Activated naive CD4-positive, alpha-beta T cell treated with anti-CD3 and anti-CD28 coated beads for 36 hours (primary cell): ENCODE measurements at places on chromosomes 2 and 18.

GRCh38 chr2:3446381-3446780 lies 66.9 kb downstream of the TRAPPC12 start:
- DNase-seq = no peak
- H3K36me3 ChIP-seq = peaks cover 19% of the 10 kb centered on the region
- peaks cover under 1% of the 10 kb centered on the region for H3K4me1 ChIP-seq
- no peak overlapping the region for H3K27ac ChIP-seq
- no peak overlapping the region for H3K4me3 ChIP-seq

GRCh38 chr2:176080540-176081375 lies 3.0 kb downstream of the EVX2 start:
- no peak for DNase-seq
- peaks cover 17% of the 10 kb centered on the region for H3K4me1 ChIP-seq
- H3K27ac ChIP-seq = peak overlapping the region; percentile 24
- peak overlapping the region; percentile 1 for H3K4me3 ChIP-seq
- peaks cover 77% of the 10 kb centered on the region for H3K27me3 ChIP-seq

GRCh38 chr18:77905449-77906055 lies 655.9 kb downstream of the GALR1 start:
- no peaks in the 10 kb centered on the region for H3K4me1 ChIP-seq
- no peak for DNase-seq
- H3K27ac ChIP-seq = no peak overlapping the region

DNA sequence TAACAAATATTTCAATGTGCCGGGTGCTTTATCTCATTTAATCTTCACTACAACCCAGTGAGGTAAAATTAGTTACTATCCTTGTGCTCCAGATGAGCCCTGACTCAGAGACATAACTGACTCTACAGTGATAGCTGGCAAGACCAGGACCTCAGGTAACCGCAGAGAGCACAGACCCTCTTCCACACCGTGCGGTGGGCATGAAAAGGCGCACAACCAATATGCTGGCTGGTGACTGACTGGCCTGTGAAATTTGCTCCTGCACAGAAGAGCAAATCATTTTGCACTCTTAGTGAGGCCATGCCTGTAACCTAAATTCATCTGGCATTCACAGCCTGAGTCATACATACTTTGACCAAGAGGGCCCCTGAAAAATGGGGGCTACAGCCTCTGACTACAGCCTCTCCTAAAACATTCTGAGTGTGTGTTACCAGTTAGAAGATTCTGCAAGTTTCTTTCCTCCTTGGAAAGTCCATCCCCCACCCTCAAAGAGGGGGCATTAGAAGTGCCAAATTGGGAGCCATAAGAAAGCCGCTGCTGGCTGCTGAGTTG lies 22.4 kb upstream of the MSGN1 start:
- no peak overlapping the region for H3K27ac ChIP-seq
- no peak for DNase-seq
- no peaks in the 10 kb centered on the region for H3K36me3 ChIP-seq
- no peak overlapping the region for H3K4me3 ChIP-seq
- H3K4me1 ChIP-seq = no peaks in the 10 kb centered on the region
- H3K27me3 ChIP-seq = peaks cover 36% of the 10 kb centered on the region

DNA sequence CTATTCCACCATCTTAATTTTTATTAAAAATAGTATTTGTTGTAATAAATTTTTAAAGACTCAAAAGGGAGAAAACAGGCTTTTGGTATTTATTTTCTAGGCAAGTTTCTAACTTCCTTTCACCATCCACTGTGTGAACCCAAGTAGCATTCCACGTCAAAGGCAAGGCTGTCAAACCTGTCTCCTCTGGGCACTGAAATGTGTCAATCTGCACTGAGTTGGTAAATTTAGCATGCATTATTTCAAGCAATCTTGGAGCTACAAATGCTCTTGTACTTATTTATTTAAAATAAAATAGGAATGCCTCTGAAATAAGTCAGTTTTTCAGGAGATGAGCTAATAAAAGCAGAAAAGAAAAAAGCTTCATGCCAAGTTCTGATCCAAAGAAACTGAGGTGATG lies 130.9 kb upstream of the CNTNAP5 start:
- no peak overlapping the region for H3K27ac ChIP-seq
- no peaks in the 10 kb centered on the region for H3K36me3 ChIP-seq

DNA sequence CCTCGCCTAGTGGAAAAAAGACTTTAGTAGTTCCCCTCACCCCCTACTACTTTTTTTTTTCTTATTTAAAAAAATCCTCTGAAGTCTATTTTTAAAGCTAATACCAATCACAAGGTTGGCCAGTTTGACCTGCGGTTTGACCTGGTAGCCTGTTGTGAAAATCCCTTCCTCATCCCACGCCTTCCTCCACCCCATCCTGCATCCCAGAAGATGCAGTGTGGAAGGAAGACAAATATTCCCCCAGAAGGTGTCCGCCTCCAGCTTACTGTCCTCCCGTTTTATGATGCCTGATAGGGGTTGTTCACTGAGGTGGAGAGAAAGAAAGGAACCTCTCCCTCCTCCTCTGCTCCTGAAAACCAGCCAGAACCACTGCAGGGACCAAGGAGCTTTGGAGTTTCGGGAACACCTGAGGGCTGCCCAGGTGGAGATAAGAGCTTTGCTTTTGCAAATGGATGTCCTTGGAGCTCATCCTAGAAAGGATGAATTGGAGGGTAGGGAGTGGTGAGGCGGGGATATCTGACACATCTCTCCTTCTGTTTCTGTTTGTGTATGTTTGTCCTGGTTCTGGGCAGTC lies 909 bp downstream of the ATP6V1C2 start:
- H3K27me3 ChIP-seq = peaks cover 41% of the 10 kb centered on the region
- no peak overlapping the region for H3K27ac ChIP-seq
- H3K4me1 ChIP-seq = peaks cover 12% of the 10 kb centered on the region
- DNase-seq = no peak

GRCh38 chr2:163341426-163341825 lies 394.4 kb downstream of the FIGN start:
- H3K27ac ChIP-seq = no peak overlapping the region
- no peaks in the 10 kb centered on the region for H3K4me1 ChIP-seq
- DNase-seq = no peak
- no peaks in the 10 kb centered on the region for H3K36me3 ChIP-seq
- no peaks in the 10 kb centered on the region for H3K27me3 ChIP-seq
- H3K4me3 ChIP-seq = no peak overlapping the region

DNA sequence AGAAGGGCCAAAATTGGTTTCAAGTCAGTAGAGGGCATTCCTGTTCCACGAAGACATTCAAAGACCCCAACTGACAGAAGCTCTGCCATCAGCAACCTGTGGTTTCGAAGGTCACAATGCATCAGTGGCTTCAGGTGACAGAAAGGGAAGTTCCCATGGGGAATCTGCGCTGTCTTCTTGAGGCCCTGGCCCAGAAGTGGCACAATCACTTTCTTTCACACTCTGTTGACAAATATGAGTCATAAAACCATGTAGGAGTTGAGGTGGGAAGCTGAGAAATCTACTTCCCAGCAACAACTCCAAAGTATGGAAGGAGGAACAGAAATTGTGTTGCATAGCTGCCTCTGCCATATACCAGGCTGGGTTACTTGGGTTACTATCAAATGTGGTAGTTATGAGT lies 621.1 kb upstream of the FANCL start:
- H3K27ac ChIP-seq = no peak overlapping the region
- H3K27me3 ChIP-seq = no peaks in the 10 kb centered on the region
- no peaks in the 10 kb centered on the region for H3K36me3 ChIP-seq
- DNase-seq = no peak
- peaks cover 2% of the 10 kb centered on the region for H3K4me1 ChIP-seq

GRCh38 chr2:26464390-26465265 lies 13.3 kb downstream of the OTOF start:
- no peaks in the 10 kb centered on the region for H3K27me3 ChIP-seq
- H3K36me3 ChIP-seq = no peaks in the 10 kb centered on the region
- no peak overlapping the region for H3K27ac ChIP-seq
- H3K4me3 ChIP-seq = no peak overlapping the region
- H3K4me1 ChIP-seq = peaks cover 2% of the 10 kb centered on the region
- no peak for DNase-seq

- no peaks in the 10 kb centered on the region for H3K4me1 ChIP-seq
- no peak overlapping the region for H3K4me3 ChIP-seq
- H3K27ac ChIP-seq = no peak overlapping the region
Observed at GRCh38 chr2:132372276-132372675, 44.3 kb upstream of the GPR39 start.

GRCh38 chr2:207692206-207693065 lies 19.0 kb upstream of the CCNYL1 start:
- H3K27ac ChIP-seq = no peak overlapping the region
- peaks cover 11% of the 10 kb centered on the region for H3K4me1 ChIP-seq
- no peak overlapping the region for H3K4me3 ChIP-seq
- H3K36me3 ChIP-seq = no peaks in the 10 kb centered on the region

GRCh38 chr2:141468761-141469160 lies 662.1 kb downstream of the LRP1B start:
- no peaks in the 10 kb centered on the region for H3K4me1 ChIP-seq
- H3K4me3 ChIP-seq = no peak overlapping the region

DNA sequence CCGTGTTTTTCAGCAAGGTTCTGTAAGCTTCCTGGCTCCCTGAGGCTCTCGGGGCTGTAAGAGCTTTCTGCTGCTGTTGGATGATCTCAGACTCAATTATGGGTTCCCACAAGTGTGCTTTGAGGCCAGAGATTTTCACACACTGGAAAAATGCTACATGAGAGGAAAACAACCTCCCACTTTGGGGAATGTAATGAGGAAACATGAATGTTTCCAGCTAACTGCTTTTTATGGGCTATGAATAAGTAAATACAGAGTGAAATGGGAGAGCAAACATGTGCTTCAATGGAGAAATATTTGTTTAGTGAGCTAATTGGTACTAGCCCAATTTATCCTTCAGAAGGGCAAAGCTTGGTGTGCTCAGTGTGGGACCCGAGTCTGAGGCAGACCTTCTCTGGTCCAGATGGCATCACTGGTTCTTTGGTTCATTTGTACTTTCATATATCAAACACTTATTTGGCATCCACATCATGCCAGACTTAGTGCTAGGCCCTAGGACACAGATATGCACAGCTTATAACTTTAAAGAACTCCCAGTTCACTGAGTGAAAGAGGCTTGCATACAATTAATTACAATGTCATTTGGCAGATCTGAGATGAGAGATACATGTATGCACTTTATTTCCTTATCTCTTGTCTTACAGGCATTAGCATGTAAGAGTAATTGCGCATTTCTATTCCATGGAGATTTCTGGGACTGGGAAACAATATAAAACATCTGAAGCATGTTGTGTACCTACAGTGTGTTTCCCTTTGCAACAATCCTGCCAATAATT lies 248.8 kb downstream of the RDH14 start:
- no peaks in the 10 kb centered on the region for H3K36me3 ChIP-seq
- no peak overlapping the region for H3K27ac ChIP-seq
- no peaks in the 10 kb centered on the region for H3K4me1 ChIP-seq
- no peak overlapping the region for H3K4me3 ChIP-seq

DNA sequence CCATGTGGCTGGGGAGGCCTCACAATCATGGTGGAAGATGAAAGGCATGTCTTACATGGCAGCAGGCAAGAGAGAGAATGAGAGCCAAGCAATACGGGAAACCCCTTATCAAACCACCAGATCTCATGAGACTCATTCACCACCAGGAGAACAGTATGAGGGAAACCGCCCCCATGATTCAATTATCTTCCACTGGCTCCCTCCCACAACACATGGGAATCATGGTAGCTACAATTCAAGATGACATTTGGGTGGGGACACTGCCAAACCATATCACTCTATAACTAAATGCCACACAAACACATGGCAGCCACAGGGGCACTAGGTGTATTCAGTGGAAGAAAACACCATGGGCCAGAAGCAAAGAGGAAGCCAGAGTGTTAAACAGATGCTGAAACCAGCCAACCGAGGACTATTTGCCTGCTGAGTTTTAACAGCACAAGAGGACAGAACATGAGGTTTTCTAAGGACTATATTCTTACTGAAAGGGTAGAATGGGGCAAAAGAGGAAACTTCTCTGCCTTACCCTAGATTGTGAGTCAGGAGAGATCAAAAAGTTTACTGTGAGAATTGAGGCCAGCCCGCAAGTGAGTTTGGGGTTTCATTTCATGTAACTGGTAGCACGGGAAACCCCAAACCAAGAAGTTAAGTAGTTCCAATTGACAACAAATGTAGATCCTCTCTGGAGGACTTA lies 49.2 kb downstream of the SIGLEC15 start:
- H3K27me3 ChIP-seq = no peaks in the 10 kb centered on the region
- peaks cover 31% of the 10 kb centered on the region for H3K4me1 ChIP-seq
- peak overlapping the region; percentile 1 for H3K4me3 ChIP-seq
- peak overlapping the region; percentile 95 for H3K27ac ChIP-seq
- peak; percentile 88 for DNase-seq

- peaks cover 43% of the 10 kb centered on the region for H3K4me1 ChIP-seq
- H3K4me3 ChIP-seq = no peak overlapping the region
- peaks cover 2% of the 10 kb centered on the region for H3K36me3 ChIP-seq
- no peak overlapping the region for H3K27ac ChIP-seq
- no peaks in the 10 kb centered on the region for H3K27me3 ChIP-seq
- DNase-seq = no peak
Observed at GRCh38 chr2:26246818-26247217, 2.1 kb downstream of the HADHB start.

GRCh38 chr2:223526106-223526505 lies 76.1 kb downstream of the SCG2 start:
- no peaks in the 10 kb centered on the region for H3K27me3 ChIP-seq
- H3K4me1 ChIP-seq = no peaks in the 10 kb centered on the region
- no peak overlapping the region for H3K27ac ChIP-seq

GRCh38 chr2:29951576-29951975 lies 30.2 kb upstream of the ALK start:
- peaks cover 13% of the 10 kb centered on the region for H3K27me3 ChIP-seq
- no peak overlapping the region for H3K4me3 ChIP-seq
- H3K36me3 ChIP-seq = no peaks in the 10 kb centered on the region
- no peaks in the 10 kb centered on the region for H3K4me1 ChIP-seq
- no peak overlapping the region for H3K27ac ChIP-seq
- DNase-seq = no peak

DNA sequence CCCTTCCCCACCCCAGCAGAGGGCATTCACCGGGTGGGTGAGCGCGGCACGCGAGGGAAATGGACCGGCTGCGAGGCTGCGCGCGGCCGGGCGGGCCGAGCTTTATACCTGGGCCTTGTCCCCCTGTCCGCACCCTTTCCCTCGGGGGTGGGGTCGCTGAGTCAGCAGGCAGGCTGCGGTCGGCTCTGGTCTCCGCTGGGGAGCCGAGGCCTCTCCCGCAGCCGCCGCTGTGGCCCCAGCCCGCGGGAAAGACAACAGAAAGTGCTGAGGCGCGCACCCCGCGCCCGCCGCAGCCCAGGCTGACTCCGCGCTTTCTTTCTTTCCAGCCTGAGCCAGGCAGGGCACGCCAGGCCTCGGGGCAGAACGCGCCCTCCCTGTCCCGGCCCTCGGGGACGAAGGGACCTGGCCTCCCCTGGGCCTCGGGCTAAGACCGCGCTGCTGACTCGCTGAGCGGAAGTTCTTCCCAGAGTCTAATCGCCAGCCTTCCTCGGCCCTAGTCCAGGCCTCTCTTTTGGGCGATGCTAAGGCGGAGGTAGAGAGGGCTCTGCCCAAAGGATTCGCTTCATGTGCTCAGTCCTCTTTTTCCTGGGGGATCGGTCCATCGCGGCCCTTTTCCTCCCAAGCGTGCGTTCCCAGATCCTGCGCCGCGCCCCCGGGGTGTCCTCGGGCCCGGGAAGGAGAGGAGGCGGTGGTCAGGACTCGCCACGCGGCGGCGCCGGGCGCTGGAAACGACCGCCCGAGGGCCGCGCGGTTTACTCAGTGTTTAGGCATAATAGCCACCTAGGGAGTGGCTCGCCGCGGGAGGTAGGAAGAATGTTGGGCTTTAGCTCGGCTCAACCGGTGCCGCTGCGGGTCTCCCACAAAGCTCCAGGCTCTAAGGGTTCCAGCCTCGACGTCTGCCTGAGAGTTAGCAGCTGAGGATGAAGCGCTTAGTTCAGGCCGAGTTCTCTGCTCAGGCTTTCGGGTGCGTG lies at the start of gene CRYBA2:
TSS of gene CRYBA2 (minus strand) at position 78 of the 971 bp plus-strand sequence. CDS start 246 bp downstream, outside the sequence.
- H3K27me3 ChIP-seq = peaks cover 83% of the 10 kb centered on the region
- no peak within 1 kb of the TSS for H3K27ac ChIP-seq
- DNase-seq = peak; percentile 25
- H3K4me3 ChIP-seq = no peak within 1 kb of the TSS
- no peaks in the 10 kb centered on the region for H3K36me3 ChIP-seq
- peaks cover 14% of the 10 kb centered on the region for H3K4me1 ChIP-seq
